ENCODE measurements at places on chromosomes 16 and 17.

- DNase-seq: no peak
These were observed 13.1 kb upstream of the MSI2 start for GRCh38 chr17:57243171-57243622.

- DNase-seq: no peak
These were observed 338.2 kb downstream of the SNX29 start for GRCh38 chr16:12314653-12315185.

- no peak for DNase-seq
These were observed 45.6 kb downstream of the SLC47A1 start for GRCh38 chr17:19579192-19579761.

GRCh38 chr17:59842901-59843652 is 49.7 kb downstream of the TUBD1 start:
- DNase-seq: no peak

- no peak for DNase-seq
These were observed 4.6 kb upstream of the ZNF747 start for GRCh38 chr16:30539000-30539964.

DNA sequence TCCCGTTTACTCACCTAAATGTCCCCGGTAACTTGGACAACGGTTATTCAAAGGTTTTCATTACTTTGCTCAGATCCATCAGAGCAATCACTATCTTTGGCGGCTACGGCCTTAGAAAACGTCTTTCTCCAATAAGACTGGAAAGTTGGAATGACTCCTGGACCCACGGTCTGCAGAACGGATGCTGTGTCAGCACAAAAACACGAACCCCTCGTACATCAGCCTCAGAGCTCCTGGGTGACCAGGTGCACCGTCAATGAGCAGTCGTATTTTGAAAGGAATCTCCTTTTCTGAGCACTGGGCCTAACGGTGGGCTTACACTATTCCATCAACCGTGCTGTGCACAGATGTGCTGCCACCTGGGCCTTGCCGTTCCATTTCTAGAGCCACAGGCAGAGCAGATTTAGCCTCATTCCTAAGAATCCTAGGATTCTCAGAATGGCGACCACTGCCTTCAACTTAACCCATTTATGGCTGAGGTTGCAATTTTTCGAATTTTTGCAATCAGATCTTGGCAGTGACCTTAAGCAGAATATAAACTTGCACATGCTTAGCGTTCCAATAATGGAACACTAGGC is 110.8 kb upstream of the ZNF750 start:
- no peak for DNase-seq

DNA sequence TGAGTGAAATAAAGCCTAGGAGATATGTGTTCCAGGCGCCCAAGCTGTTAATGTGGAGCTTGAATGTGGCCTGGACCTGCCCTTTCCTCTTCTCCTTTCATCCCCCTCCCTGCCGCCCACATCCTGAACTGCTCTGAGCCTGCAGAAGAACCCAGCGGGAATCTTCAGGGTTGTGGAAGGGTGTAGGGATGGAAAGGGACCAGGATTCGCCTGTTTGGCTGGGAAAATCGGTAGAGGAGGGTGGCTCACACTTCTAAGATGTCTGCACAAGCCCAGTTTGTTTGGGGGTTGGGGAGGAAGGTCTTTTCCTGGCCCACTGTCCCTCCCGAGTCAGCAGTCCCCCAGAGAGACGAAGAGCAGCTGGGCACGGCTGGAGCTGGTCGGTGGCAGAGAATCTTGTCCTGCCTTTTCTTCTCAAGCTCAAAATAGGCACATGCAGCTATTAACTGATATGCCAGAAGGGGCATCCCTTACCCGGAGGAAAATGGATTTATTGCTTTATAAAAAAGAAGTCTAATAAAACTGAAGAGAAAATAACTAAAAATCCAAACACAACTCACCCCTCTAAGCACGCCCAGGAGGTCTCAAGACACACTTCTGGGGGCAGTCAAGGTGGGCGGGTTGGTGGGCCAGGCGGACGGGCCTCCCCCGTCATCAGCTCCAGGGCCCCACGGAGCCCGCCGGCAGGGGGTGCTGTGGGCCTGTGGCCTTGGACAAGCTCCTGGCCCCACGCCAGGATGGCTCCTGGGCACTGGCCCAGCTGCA is 11.5 kb upstream of the PITPNA start:
- peak; percentile 92 for DNase-seq

GRCh38 chr17:63293323-63294075 is 152.6 kb downstream of the CYB561 start:
- no peak for DNase-seq

DNA sequence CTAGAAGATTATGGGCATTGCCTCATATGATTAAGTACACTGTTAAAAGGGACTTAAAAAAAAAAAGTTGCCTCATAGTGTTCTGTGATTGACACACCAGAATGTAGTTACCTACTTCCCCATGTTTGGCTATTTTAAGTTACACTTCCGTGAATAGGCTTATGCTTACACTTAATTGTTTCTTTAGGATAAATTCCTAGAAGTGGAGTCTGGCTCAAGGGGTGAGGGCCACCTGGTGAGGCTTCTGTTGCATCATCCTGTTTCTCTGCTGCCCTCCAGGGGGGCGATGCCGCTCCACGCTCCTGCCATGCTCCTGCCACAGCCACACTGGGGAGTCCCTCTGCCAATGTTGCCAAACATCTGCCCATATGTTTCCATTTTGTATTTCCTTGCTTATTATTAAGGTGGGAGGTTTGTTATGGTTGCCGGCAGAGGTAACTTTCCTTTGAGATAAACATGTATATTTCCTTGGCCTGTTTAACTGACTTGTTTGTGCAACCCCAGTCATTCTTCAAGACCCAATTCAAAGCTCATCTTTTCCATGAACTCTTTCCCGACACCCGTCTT is 73.1 kb downstream of the KSR1 start:
- no peak for DNase-seq

DNA sequence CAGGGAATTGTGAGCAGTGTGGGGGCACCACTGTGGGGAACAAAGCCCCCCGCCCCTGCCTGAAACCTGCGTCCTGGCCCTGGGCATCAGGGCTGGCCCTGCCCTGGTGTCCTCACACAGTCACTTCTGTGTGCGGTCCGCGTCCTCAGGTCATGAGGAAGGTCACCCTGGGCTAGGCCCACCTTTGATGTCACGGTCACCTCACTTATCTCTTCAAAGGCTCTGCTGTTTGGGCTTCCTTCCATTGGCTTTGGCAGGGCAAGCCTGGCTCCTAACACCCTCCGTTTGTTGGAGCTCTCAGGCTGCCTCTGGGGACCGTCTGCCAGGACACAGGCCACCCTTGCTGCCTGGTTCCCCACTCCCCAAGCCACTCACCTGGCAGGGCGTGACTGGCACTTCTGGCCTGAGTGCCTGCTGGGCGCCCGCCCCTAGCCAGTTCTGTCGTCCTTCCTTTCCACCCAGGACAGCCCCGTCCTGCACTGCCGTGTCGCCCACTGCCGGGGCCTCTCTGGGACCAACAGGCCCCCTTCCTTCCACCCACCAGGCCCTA is 8.8 kb downstream of the CENPX start:
- no peak for DNase-seq

DNA sequence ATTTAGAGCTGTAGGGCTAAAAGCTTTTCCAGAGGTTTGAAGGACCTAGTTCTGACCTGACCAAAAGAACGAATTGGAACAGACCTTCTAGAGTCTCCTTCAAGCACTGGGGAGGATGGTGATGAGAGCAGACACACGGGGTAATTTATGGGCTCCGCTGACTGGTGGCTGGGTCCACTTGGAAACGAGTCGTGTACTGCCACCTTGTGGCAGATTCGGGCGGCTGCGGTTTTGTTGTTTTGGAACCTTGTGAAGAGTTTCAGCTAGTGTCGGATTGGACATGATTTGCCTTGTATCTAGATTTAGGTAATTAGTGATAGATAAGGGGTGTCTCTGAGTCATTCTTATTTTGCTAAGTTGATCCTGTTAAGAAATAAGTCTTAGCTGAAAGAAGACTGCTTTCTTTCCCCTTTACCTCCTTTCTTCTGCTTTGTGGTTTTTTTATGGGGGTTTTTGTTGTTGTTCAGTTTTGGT is 98.9 kb downstream of the AATF start:
- DNase-seq: peak; percentile 84

- no peak for DNase-seq
These were observed 247.0 kb downstream of the GSG1L start for GRCh38 chr16:27816561-27816960.

GRCh38 chr17:38867179-38867967 is 2.5 kb upstream of the LASP1 start:
- DNase-seq: no peak

- DNase-seq: no peak
These were observed 322.8 kb downstream of the XYLT1 start for GRCh38 chr16:17147942-17148341.

GRCh38 chr16:4373909-4374742 is 2.5 kb downstream of the VASN start:
- DNase-seq: peak; percentile 88

DNA sequence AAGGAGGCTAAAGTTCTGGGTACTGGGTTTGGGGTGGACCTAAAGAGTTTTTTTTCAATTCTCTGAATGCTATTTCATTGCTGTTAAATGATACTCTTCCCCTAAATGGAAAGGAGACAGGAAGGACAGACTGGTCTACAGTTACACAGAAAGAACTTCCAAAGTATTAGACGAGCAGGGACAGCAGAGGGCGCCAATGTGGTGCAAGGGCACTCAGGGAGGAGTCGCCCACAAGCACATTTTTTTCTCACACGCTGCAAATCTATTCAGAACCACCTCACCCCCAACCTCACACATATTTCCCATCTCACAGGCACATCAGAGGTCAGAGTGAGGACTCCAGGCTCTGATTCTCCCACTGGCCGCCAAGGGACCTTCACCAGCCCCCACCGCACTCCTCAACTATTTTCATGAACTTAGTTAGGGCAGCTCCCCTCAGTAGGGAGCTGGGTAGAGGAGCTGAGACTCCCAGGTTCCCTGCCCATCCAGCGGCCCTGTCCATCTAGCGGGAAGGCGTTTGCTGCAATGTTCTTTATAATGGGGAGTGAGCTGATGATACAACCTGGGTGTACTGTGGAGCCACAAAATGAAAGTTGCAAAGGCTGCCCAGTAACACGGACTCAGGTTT is 6.8 kb upstream of the CA4 start:
- no peak for DNase-seq

GRCh38 chr16:31456988-31457360 is 2.3 kb upstream of the ARMC5 start:
- DNase-seq: no peak

DNA sequence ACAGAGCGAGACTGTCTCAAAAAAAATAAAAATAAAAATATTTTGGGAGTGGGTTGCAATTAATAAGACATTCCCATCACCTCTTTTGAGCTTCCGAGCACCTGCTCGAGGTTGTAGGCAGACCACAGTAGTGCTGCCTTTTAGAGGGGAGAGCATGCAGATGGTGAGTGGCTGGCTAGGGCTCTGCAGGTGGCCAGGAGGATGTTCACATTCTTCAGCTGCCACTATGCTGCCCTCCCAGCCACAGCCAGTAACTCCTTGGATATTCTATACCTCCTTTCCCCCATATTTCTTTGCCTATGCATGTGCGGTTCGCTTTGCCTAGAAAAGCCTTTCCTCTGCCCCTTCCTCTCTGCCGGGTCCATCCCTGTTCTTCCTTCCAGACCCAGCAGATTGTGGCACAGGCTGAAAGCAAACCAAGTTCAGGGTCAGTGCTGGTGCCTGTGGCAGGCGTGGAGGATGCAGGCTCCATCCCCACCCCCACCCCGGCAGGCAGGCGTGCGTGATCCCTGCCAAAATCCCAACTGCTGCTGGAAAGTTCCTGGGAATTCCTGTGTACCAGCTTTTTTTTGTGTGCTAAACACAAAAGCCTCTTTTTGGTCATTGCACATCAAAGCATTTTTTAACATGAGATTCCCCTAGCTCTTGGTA is 33.8 kb upstream of the CMIP start:
- DNase-seq: no peak

DNA sequence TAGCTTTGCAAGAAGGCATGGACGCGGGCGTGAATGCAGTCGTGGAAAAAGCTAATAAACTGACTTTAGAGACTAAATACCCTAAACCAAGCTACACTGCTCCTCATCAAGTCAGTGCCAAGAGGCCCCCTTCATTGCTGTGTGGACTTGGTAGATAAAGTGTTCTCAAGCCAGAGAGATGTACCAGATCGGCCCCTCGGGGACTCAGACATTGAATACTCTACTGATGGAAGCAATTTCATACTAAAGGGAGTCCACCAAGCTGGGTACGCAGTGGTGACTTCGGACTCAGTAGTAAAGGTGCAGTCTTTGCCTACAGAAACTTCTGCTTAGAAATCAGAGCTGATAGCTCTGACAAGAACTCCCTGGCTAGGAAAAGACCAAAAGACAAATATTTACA is 8.8 kb downstream of the POLR3K start:
- DNase-seq: no peak

DNA sequence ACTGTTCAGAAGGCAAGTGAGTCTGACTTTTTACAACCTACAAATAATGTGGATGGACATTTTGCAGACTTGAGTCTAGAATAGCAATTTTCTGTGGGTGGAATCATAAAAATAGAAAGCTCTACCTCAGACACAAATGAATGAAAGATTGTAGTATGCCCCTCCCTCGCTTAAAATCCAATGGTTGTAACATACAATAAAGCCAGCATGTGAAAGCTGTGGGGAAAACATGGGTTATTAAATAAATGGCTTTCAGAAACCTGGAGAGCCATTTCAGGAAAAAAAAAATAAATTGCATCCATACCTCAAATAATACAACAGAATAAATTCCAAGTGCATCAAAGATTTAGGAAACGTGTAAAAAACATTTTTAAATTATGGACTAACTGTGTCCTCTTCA is 123.1 kb upstream of the MON1B start:
- DNase-seq: no peak

- no peak for DNase-seq
These were observed 83.8 kb upstream of the CCL2 start for GRCh38 chr17:34171245-34171818.

DNA sequence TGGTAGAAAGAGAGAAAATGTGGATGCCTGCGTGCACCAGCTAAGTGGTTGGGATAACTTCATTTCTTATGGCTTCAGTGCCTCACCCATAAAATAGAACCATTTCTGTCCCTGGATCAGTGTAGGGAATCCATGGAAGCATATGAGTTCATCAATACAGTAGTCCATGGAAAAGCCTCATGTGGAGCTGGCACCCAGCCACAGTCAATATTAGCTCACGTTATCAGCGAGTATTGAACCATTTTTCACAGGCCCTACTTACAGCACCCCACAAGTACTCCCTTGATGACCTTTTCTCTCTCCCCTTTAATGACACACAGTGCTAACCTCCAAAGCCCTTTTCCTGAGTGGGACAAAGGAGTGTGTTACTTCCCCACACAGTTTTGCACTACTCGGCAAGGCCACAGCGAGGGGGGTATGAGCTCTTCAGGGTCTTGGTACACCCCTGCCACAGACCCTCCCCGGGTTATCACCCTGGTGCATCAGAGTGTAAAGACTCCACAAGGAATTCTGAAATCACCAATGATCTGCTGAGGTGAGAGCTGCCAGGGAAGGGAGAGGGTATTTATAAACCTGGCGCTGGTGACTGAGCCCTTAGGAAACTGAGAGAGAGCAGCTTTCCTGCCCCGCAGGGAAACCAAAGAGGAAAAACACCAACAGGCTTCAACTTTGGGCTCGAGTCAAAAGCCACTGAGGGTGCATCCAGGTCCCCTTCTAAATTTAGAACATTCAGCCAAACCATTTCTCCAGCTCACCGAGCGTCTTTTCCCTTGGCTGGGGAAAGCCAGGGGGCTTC is 36.9 kb downstream of the DYNLRB2 start:
- DNase-seq: no peak

- DNase-seq: no peak
These were observed 4.8 kb upstream of the C1QL1 start for GRCh38 chr17:44972953-44973352.

Measured in left forelimb (tissue), 1 donor.